ENCODE measurements at places on chromosomes 3 and 15. TPM values are rescaled to one million over a fixed set of nuclear protein-coding genes. Genes with fewer than 3 reads are reported as not detected.
A peak's percentile ranks its signal among the peaks of the same experiment; 100 is the strongest.

DNA sequence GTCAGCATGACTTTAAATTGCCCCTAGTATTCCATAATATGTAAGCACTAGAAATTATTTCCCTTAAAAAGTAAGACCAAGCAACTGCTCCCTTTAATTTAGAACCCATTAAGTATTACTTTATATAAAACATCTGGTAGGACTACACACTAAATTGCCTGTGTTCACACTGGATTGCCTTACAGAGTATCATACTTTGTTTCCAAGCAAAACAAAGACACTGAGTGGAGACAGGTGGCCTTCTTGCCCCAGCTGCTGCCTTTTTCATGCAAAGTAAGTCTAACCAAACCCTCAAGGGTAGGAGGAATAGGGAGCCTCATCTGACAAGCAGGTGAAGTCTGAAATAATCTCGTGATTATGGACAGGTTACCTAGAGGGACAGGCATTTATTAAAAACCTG lies 87.3 kb downstream of the PEX5L start:
- DNase-seq = no peak

- DNase-seq = no peak
Observed at GRCh38 chr3:85007195-85008094, 48.7 kb downstream of the CADM2 start.

DNA sequence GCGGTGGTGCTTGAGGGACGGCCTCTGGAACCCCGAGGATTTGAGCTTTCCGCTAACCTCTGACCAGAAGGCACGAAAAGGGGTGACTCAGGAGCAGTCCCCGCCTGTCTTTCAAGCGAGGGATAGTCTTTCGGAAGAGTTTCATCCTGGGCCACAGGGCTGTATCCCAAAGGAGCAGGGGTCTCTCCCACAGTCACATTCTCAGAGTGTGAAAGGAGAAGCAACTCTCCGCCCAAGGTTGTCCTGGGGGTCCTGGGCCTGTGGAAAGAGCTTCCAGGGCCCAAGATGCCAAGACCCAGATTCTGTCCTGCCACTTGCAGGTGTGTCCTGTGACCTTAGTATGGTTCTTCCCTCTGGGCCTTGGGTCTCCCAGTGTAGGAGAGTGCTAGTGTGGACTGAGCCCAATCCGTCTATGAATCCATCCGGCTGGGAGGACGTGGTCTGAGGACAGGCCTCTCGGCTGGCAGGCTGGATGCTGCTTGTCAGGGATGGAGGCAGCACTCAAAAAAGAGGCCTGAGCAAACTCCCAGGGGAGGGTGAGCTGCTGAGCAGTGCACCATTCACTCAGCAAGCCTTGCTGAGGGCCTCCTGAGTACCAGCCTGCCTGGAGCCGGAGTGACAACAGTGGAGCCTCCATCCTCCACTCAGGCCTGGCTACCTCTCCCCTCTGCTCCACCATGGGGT lies 1.6 kb upstream of the DUSP7 start:
- no peak for DNase-seq

DNA sequence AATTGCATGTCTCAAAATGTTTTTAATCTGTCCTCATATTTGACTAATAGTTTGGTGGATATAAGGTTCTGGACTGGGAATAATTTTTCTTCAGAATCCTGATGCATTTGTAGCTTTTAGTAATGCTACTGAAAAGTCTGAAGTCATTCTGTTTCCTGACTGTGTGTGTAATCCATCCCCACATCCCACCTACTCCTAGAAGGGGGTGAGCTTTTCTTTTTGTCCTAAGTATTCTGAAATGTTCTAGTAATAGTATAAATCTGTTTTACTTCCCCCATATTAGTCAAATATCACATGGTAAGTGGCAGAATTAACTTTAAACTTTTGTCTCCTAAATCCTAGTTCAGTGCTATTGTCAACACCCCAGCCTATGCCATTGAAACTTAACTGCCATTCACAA lies 162.8 kb downstream of the GREM1 start:
- no peak for DNase-seq

DNA sequence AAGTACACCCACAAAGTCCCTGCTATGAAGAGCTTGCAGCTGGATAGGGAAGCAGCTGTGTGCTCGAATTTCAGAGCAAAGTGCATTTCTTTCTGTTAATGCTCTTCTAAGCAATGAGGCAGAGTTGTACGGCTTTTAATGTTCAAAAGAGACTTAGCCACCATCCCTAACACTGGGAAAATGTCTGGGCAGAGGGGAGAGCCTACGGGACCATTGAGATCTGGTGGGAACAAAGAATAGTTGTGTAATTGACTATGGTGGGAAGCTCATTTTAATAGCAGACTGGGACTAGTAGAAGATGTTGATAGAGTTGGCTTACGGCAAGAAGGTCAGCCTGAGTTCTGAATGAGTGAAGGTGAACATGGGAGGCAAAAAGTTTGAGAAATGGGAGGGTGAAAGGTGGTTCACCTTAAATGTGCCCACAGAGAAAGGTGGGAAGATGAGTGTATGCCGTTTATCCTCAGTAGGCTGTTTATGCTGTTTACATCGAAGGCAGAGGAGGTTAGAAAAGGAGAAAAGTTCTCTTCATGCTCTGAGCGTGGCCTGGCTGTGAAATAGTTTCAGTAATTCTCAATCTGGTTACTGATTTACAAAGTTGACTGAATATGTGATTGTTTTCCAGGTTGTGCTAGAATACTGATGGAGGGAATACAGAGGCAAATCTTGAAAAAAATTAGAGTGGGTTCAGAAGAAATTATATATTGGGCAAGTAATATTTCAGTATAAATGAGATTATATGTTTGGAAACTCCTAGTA lies 22.9 kb upstream of the UTS2B start:
- no peak for DNase-seq

GRCh38 chr3:16090024-16090423 lies 84.5 kb upstream of the GALNT15 start:
- no peak for DNase-seq

- DNase-seq = no peak
Observed at GRCh38 chr3:14057701-14058100, 67.0 kb downstream of the CHCHD4 start.

DNA sequence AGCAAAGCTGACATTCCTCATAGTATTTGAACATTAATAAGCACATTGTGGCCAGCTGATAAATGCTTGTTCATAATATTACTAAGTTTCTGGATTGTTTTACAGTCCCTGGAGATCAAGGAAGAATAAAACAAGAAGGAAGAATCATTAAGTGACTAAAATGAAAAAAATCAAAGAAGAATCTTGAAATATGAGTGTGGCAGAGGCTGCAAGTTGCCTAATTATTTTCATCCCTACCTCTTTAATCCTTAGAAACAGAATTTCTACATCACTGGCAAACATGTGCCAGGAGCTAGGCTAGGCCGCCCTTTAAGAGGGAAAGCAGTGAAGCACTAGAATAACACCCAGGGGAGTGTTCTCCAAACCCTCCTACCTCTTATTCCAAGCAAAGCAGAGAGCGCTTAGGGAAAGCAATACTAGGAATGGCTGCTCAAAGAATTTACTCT lies 98.9 kb downstream of the MAGI1 start:
- no peak for DNase-seq

DNA sequence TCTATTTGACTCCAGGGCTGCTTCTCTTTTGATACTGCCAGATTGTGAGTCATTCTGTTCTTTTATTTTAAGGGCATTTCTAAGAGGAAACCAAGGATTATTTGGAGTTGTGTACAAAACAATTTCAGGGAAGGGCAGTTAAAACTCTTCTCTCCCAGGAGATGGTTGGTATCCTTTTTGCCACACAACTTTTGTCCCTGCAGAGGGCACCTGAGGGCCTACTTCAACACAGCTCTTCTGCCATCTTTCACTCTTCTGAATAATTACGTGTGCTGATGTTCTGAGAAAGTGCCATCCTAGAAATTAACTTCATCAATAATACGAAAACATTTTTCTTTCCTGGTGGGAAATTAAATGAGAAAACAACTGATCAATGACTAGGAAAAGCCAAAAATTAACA lies 75.7 kb upstream of the GADL1 start:
- no peak for DNase-seq

GRCh38 chr3:5198986-5199731 lies 11.7 kb downstream of the EDEM1 start:
- no peak for DNase-seq

DNA sequence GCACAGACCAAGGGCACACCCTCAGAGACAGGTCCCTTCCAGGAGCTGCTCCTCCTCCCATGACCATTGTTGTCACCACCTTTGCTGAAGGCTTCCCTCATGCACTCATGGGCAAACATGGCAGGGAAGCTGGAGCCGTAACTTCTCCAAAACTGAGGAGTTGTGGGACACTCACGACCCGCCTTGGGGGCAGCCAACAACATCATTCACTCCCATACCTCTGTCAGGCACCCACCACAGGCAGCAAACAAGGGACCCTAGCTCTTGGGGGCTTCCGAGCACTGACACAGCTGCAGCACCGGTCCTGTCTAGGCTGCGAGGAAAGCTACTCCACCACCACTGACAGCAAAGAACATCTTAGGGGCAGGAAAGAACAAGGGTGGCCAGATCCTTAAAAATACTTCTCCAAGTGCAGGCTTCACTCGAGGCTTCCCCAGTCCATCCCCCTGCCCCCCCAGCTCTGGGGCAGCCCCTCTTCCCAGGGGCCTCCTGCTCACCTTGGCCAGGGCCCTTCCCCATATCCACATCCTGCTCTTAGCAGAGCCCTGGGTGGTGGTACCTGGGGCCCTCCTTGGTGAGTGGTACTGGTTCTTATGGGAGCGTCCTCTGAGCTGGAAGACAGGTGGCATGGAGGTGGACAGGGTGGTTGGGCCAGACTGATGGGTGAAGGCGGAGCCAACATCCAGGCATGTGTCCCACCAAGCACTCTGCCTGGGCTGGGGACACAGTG lies 28.0 kb upstream of the DUSP7 start:
- DNase-seq = peak; percentile 46

DNA sequence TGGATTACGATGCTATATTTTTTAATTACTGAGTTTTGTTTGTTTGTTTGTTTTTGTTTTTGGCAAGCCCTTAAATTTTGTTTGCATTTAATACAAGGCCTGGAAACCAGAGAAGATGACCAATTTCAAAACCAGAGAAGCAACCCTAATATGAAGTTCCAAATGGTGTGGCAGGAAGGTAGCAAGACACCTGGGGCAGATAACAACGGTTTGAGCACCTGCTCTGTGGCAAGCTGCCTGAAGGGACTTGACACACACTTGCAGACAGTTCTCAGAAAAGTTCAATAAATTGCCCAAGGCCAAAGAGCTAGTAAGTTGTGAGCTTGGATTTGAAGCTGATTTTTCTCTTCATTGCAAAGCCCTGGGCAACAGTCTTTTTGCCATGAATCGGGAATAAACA lies 151.2 kb upstream of the UBE2E1 start:
- no peak for DNase-seq

GRCh38 chr3:110066206-110066605 lies 728.9 kb upstream of the DPPA4 start:
- no peak for DNase-seq

GRCh38 chr3:196918968-196919367 lies 23.4 kb downstream of the NCBP2 start:
- DNase-seq = no peak

DNA sequence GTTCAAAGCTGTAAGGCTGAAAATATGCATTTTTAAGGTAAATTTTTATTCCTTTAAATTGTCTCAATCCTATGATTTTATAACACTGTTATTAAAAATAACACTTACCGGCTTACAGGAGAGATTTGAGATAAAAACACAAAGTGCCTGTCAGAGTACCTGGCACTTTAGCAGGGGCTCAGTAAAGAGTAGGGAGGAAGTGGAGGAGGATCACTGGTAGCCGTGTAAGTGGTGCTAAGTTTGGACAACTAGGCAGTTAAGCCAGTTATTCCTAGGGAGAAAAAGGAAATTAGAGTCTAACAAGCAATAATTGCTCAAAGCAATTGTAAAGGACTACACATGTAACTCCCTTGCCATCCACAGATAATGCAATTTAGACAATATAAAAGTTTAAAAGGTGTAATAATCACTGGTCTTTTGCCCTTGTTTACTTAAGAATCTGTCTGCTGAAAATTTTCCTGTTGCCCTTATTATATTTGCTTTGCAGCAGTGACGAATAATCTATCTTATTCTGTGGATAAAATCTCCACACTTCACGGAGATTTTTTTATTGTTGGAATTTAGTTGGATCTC lies 204.8 kb downstream of the CDIN1 start:
- no peak for DNase-seq

- DNase-seq = no peak
Observed at GRCh38 chr3:83093222-83093572, 1331.8 kb upstream of the GBE1 start.

DNA sequence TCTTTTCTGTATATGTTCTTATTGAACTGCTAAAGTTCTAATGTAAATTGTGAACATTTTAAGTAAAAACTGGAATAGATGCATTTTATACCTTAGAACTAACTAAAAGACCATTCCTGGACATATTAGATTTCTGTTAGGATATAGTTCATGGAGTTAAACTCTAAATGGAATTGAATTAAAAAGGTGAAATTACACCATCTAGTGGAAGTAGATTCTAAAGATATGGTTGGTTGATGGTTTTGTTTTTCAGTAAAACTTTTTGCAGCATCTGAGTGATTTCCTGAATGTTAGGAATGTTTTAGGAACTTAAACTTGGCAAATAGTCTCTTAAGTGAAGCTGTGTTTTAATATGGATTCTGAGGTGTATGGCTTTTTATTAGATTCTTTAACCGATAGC lies 96.8 kb downstream of the SLMAP start:
- DNase-seq = no peak

GRCh38 chr3:63353383-63353782 lies 75.3 kb downstream of the SYNPR start:
- DNase-seq = no peak

GRCh38 chr3:74506246-74506645 lies 108.2 kb downstream of the CNTN3 start:
- no peak for DNase-seq

- no peak for DNase-seq
Observed at GRCh38 chr15:76349301-76350070, 12.9 kb downstream of the ISL2 start.

DNA sequence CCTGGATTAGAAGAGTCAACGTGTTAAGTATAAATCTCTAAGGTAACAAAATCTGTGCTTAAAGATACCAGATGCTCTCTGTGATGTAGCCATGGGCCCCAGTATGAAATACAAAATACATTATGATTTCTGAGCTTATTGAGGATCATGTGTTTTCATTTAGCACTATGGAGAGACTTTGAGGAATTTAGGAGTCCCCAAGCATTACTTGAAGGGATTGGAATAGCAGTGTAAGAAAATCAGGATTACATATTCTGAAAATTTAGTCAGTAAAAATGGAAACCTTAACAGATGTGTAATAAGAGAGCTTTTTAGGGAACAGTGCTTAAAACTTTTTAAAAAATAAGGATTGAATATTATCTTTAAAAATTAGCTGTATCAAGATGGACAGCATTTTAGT lies 35.5 kb downstream of the ECT2 start:
- DNase-seq = no peak

DNA sequence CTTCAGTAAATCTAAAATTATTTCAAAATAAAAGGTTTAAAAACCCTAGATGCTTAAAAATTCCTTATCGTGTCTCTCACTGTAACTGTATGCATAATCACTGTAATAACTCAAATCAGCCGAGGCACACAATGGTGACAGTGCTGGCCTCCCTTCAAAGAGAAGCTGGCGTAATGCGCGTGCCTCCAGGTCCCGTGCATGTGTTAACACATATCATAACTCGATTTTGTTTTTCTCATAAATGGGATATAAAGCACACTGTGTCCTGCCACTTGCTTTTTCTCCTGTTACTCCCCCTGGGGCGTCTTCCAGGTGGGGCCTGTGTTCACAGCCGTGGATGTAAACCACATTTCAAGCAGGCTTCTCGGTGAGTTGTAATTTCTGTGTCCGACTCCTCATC lies 56.0 kb downstream of the TPRA1 start:
- no peak for DNase-seq

The GRIP2 gene
- 1.2 TPM for total RNA-seq

The ZBTB47 gene
- 16.3 TPM for total RNA-seq

The BCHE gene
- 9.2 TPM for total RNA-seq

The ZMAT3 gene
- 16.8 TPM for total RNA-seq

The PARP6 gene
- total RNA-seq = 63.5 TPM

The TIMP4 gene
- 5.4 TPM for total RNA-seq
